A549 treated with AZD2906 at 1 μM for 4 hours (cell line): ENCODE measurements at places on chromosomes 3 and 15. TPM values are rescaled to one million over a fixed set of nuclear protein-coding genes. Genes with fewer than 3 reads are reported as not detected.

The DLL4 gene
- 2.0 to 2.9 TPM (median 2.5 TPM) in 5 replicates for total RNA-seq

The P4HTM gene
- 12.4 to 18.2 TPM (median 16.8 TPM) in 5 replicates for total RNA-seq

The MRPL47 gene
- 34.9 to 40.4 TPM (median 35.5 TPM) in 5 replicates for total RNA-seq

The CTXND1 gene
- 0.01 TPM in 3 of 5 replicates, not detected in the others for total RNA-seq

The ISL2 gene
- total RNA-seq: 2.7 to 4.5 TPM (median 3.9 TPM) in 5 replicates
